AG08395 (cell line): ENCODE measurements at places on chromosomes 1 and 21.

GRCh38 chr1:5969168-5969567 is 23.1 kb downstream of the NPHP4 start:
- no peak for DNase-seq

GRCh38 chr1:119132179-119132578 is 8.3 kb downstream of the WARS2 start:
- DNase-seq: no peak

DNA sequence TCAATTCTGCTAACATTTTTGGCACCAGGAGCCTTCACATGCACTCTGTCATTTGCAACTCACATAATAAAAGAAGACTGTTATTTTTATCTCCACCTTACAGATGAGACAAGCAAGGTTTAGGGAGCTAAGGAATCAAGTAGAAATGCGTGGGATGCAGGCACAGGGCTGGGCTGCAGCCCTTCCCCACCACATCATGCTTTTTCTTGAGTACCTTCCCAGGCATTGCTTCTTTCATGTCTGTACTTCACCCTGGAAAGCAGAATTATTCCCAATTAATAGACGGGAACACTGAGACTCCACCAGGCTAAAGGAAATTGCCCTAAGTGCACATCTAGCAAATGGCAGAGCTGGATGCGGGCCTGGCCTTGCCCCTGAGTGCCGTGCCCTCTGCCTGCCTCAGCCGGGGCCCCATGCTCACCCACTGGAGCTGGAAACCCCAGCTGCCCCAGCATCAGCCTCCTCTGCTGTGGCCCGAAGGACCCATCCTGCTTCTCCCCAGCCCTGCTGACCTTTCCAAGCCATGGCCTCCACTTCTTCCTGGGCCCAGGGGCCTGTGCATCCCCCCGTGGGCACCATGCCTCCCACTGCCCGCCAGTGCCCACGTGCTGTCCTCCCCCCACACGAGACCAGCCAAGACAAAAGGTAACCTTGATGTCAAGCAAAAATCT is 257.5 kb downstream of the TOMM20 start:
- no peak for DNase-seq

- no peak for DNase-seq
Observed at GRCh38 chr1:230661976-230662375, 19.7 kb downstream of the COG2 start.

DNA sequence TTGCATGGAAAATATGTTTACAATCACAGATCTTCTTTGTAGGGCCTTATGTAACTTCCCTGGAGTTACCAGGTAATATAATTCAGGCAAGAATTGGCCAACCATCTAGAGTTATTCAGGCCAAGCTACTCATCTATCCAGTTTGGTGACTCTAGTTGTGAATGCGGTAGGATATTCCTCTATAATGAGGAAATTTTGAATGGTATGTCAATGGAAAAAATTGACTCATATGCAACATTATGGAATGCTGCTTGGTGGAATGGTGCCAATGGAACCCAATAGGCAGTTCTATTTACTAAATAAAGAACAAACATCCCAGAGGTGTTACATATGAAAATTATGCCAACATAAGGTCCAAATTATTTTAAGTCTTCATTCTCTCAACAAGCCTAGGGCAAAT is 5.6 kb upstream of the TNFSF18 start:
- no peak for DNase-seq

DNA sequence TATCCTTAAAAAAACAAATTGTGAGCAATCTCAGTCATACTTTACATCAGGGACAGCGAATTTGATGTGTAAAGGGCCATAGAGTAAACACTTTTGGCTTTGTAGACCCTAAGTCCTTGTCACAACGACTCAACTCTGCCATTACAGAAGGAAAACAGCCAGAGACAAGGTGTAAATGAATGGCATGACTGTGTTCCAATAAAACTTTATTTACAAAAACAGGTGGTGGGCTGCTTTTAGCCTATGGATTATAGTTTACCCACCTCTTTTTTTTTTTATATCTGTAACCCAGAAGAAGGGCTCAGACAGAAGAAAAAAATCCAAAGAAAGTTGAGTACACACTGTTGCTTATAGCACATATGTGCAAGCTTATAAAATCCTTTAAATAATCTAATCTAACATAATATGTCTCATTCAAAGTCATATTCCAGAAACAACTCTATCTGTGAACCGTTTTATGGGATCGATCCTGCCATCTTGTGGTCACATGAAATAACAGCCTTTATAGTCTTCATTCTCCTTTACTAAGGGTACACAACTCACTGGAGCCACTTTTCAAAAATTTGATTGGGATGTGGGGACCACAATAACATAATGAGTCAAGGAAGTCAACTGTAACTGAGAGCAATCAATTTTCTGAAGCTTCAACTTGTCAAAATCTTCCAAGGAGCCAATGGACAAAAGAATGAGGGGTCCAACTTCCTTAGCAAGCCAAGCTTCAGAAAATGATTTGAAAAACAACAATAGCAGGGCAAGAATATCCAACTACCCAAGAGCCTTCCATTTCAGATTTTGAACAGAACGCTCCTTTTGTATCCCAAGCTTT is 142.2 kb upstream of the KRTAP19-8 start:
- DNase-seq: peak; percentile 67

GRCh38 chr1:24374891-24375786 is 38.4 kb downstream of the STPG1 start:
- no peak for DNase-seq

DNA sequence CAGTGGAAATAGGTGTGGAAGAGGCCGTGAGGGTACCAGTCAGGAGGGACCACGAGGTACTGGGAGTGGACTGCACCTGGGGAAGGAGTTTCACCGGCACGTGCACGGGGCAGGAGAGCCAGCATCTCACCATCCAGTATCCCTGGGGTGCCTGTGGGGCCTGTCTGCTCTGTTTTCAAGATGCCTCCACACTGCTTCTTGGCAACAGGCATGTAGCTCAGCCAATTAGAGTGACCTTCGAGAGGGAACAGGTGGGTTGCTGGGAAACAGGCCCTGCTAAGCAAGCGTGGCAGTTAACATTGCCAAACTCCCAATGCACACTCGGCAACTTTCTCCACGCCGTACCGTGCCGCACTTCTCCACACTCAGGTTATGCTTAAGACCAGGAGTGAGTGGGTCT is 17.7 kb downstream of the KCNC4 start:
- DNase-seq: no peak

DNA sequence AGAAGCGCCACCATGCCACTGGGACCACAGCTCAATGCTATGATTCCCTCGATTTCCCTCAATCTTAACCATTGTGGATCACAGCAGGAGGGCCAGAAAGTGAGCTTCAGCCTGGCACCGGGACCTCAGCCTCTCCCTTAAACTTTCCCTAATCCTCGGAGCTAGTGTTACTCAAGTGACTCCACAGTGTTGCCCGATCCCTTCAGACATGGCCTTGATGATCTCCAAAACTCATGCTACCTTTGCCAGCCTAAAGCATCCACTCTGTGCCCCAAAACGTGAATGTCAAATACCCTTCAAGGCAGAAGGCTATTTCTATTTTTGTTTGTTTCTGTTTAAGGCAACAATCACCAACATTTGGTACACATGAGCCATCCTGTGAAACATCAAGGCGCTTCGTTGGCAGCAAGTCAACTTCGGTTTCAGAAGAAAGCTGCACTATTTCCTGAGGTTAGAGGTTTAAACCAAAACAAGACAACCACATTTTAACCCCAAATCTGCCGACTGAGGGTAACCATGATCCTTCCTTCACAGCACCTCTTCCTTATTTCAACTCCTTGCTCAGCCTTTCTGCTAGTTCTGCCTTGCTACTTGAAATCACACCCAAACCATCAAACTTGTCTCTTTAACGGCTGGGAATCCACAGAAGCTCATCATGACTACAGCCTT is 94.4 kb upstream of the KRTAP19-8 start:
- DNase-seq: peak; percentile 53

- peak; percentile 46 for DNase-seq
Observed at GRCh38 chr1:158203693-158204457, 23.2 kb downstream of the CD1D start.

- DNase-seq: no peak
Observed at GRCh38 chr1:79074975-79075374, 68.4 kb upstream of the ADGRL4 start.

DNA sequence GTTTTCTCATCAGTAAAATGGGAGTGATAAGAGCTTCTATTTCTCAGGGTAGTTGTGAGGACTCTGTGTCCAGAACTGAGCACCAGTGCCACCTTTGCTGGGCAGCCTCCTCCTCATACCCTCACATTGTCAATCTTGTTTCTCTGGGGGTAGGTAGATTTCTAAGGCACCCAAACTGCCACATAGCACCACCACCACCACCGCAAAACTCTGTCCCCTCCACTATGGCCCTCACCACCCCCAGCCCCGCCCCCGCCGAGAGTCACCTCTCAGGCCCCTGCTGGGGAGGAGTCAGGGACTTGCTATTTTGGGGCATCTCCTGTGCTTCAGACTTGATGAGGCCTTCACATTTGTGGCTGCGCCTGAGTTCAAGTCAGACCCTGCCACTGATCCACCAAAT is 549.2 kb downstream of the PTPRU start:
- no peak for DNase-seq

GRCh38 chr1:41245659-41246058 is 3.6 kb upstream of the SCMH1 start:
- no peak for DNase-seq

DNA sequence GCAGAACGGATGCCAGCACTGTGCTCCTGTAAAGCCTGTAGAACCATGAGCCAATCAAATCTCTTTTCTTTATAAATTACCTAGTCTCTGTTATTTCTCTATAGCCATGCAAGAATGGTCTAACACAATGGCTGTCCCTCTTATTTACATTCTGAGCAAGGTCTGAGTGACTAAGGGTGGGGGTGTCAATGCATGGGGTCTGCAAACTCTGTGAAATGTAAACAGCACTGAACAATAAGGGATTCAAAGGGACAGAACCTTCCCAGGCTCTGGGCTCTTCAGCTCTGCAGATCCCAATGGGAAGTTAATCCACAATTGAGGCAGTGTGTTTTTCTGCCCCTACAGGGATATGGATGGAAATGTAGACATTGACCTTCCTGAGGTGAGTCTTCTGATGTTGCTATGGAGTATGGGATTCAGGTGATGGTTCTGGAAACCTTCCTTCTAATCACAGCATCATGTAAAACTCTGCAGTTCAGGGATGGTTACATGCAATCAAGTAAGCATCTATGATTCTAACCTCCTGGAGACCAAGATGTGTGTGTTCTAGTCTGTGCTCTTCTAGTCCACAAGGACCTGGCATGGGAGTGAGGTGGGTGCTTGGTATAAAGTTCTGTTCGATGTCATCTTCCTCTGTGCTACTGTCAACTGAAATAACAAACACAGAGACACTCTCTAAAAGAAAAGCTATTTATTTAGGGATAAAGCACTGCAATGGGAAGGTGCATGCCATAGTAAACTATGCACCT is 38.6 kb downstream of the CAPN9 start:
- no peak for DNase-seq

- no peak for DNase-seq
Observed at GRCh38 chr1:182303778-182304177, 87.8 kb downstream of the GLUL start.

- DNase-seq: peak; percentile 89
Observed at GRCh38 chr1:167442142-167442848, 76.0 kb downstream of the CD247 start.

DNA sequence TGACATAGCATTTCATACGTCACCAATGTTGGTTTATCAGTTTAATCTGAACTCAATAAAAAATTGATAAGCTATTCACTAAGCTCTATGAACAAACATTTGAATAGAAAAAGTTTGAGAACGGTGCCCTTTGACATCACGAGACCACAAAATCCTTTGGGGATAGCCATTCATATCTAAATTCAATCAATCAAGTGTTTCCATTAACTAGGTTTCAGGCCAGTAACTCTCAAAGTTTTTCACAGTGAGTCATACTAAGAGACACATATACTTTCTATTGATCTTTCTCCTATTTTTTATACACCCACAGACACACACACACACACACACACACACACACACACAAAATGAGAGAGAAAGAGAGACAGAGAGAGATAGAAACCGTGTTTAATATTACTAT is 235.4 kb upstream of the SNX7 start:
- no peak for DNase-seq

DNA sequence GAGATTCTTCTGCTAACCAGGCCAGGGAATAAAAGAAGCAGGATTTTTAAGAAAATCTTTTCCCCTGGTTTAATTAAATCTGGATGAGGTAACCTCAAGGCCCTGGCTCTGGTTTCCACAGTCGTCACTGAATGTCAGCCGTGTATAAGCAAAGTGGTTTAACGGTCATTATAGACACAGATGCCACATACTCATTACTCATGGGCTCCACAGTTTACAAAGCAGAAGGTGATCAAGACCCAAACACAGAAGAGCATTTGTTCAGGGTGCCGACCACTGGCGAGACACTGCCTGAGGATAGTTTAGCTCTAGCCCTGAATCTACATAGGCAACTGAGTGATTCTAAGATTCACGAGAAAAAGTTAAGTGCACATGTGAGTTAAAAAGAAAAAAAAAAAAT is 27.8 kb upstream of the RAP1GAP start:
- DNase-seq: no peak

DNA sequence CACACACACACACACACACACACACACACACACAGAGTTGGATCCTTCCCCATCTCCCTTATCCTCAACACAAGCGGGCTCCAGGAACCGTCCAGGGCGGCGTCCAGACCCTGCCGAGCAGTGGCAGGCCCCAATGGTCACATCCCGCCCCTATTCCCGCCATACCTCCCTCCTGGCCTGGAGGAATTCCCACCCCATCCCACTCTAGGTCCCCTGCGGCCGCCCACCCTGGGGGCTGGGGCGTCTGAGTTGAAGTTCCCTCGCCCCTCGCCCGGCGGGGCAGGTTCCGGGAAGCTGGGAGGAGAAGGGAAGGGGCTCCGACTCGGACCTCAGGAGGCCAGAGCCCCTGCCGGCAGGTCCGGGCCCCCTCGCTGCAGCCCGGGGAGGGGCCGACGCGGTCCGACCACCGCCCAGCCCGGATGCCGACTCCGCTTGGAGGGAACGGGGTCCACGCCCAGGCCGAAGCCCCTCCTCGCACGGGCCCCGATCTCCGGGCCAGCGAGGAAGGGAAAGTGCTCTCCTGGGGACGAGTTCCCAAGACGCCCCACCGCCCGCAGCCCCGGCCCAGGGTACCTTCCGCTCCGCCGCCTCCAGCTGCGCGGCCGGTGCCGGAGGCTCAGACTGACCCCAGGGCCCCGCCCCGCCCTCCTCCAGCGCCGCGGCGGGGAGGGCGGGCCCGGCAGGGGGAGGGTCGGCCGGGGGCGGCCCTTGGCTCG is at the start of gene RHOC:
RHOC (minus strand) TSS at position 623 of the 716 bp plus-strand sequence. CDS start 3,328 bp downstream, outside the sequence.
- DNase-seq: peak; percentile 88

- no peak for DNase-seq
Observed at GRCh38 chr1:1797731-1798341, 19.6 kb upstream of the NADK start.

DNA sequence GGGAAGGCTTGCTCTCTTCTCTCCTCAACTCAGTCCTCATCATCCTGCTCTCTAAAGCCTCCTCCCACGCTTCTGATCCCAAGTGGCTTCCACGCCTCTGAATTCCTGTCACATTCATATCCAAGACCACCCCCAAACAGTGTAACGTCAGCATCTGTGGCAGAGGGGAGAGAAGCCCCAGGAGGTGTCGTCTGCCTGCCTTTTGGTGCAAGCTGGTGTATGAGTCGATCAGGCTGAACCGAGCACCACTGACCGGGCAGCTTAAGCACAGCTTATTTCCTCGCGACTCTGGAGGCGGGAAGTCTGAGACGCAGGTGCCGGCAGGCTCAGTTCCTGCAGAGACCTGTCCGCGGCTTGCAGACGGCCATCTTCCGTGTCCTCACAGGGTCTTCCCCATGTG is 123.8 kb upstream of the RAB4A start:
- no peak for DNase-seq
